ENCODE measurements at places on chromosomes 11 and 22. TPM values are rescaled to one million over a fixed set of nuclear protein-coding genes. Genes with fewer than 3 reads are reported as not detected.

Gene OR51I1
- total RNA-seq, result not detected

- no peaks in the 10 kb centered on the region for H3K27me3 ChIP-seq
- no peaks in the 10 kb centered on the region for H3K4me1 ChIP-seq
- no peak for DNase-seq
- no peak overlapping the region for H3K27ac ChIP-seq
Observed at GRCh38 chr11:69089258-69089657, 40.5 kb downstream of the TPCN2 start.

DNA sequence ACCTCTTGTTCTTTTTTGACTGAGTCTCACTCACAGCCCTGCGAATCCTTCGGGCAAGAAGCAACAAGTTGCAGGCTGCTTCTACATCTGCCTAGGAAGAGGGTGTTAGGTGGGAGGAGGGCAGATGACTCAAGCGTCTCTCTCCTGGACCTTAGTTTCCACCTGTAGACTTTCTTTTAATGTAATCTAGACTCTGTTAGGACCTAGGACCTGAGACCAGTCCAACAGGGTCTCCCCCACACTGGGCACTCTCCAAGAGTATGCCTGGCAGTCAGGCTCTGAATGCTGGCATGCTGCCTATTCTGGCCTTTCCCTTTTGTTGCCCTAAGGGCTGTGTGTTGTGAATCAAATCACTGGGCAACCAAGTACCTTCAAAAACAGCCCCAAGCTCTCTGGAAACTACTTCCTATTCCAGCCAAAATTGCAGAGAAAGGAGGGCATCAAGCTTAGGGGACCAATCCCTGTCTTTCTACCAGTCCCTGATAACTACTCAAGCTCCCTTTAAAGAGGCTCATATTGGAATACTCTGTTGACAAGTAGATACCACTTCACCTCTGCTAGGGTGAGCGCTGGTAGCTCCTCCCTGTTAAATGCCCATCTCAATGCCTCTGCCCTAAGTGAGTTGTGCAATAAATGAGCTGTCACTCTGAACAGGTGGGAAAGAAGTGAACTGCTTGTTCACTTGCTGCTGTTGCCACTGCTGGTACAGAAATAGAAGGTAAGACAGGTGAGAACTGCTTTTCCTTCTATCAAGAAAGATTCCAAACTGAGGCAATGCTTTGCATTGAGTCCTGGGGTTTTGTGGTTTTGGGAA is at the start of gene BBOX1:
Gene BBOX1, plus strand, starts transcription at position 514 of the 814 bp plus-strand sequence. CDS start 14,616 bp downstream, outside the sequence.
- no peak within 1 kb of the TSS for H3K27ac ChIP-seq
- H3K36me3 ChIP-seq, result no peaks in the 10 kb centered on the region
- H3K4me1 ChIP-seq, result no peaks in the 10 kb centered on the region

DNA sequence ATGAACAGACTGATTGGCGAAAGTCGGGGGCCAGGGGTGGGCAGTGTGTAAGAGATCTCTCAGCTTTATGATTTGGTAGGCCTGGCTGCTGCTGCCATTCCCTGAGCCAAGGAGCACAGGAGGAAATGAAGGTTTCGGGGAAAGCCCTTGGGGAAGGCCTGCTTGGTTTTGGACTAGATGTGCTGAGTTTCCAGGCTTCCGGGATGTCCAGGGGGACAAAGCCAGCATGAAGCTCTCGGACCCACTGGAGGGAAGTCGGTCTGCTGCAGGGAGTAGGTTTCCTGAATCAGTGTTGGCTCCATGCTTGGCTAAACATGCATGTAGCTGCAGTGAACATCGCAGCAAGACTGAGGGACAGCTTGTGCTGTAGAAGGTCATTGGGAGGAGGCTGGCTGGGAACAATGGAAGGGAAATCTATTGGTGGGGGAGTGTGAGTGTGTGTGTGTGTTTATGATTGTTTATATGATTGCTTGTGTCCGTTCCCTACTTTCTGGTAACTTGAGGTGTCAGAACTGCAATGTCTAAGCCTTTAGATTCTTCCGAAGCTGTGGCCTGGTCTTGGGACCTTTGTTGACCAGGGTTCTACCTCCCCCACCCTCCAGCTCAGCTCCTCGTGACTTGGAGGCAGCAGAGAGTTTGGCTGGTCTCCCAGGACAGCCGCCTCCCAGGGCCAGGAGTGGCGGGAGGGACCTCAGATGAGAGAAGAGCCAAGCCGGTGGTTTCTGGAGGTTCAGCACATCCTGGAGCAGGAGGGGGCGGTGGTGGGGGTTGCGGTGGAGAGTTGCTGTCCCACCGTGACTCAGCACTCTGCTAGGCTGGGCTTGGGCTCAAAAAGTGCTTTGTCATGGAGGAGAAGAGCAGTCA is 4.0 kb upstream of the FTH1 start:
- no peaks in the 10 kb centered on the region for H3K36me3 ChIP-seq
- H3K4me3 ChIP-seq, result no peak overlapping the region
- DNase-seq, result peak; percentile 99
- H3K27ac ChIP-seq, result peak overlapping the region; percentile 94

Gene ABCC8
- 1.2 TPM for total RNA-seq

- H3K27me3 ChIP-seq, result no peaks in the 10 kb centered on the region
- peaks cover 35% of the 10 kb centered on the region for H3K4me1 ChIP-seq
- H3K27ac ChIP-seq, result peak overlapping the region; percentile 49
- H3K4me3 ChIP-seq, result no peak overlapping the region
Observed at GRCh38 chr22:45318558-45319323, 9.0 kb downstream of the FAM118A start.

Gene OR51E2
- total RNA-seq, result not detected

GRCh38 chr11:8959546-8960166 is 4.6 kb downstream of the TMEM9B start:
- no peaks in the 10 kb centered on the region for H3K4me1 ChIP-seq
- peaks cover 8% of the 10 kb centered on the region for H3K36me3 ChIP-seq
- H3K27ac ChIP-seq, result no peak overlapping the region
- DNase-seq, result peak; percentile 48
- no peaks in the 10 kb centered on the region for H3K27me3 ChIP-seq
- H3K4me3 ChIP-seq, result no peak overlapping the region

All from lung (tissue), 17 donors.